Activated effector memory CD4-positive, alpha-beta T cell treated with Interleukin-2 at 50 U/mL for 16 hours (primary cell): ENCODE measurements at places on chromosomes 1 and 21.

- no peak for DNase-seq
Measured at GRCh38 chr1:207407655-207408260, 46.4 kb upstream of the CR2 start.

DNA sequence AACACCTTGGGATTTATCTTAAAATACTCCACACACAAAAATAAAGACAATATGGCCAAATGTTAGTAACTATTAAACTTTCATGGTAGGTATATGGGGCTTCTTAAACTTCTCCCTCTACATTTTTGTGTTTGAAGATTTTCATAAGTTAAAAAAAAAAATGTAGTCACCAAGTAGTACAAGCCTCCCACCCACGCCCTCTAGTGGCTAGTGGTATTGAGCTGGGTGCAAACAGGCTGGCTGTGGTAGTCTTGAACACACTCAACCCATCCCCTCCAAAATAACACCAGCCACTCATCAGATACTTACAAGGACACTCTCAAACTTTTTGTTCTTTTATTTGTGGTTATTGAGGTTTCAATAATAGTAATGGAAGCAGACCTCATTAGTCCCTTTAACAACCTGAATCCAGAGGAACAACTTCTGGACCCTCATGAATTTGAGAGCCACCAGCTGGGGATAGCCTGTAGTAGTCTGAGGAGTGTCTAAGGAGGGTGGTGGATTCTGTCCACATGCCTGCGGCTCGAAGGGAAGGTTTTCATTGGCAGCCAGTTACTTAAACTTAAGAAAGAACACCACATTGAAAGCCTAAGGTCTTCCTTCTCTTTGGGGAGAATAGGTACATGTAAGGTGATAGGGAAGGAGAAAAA lies 15.6 kb downstream of the RD3 start:
- peak; percentile 59 for DNase-seq

- DNase-seq, result no peak
Measured at GRCh38 chr1:91596474-91596873, 95.8 kb downstream of the CDC7 start.

DNA sequence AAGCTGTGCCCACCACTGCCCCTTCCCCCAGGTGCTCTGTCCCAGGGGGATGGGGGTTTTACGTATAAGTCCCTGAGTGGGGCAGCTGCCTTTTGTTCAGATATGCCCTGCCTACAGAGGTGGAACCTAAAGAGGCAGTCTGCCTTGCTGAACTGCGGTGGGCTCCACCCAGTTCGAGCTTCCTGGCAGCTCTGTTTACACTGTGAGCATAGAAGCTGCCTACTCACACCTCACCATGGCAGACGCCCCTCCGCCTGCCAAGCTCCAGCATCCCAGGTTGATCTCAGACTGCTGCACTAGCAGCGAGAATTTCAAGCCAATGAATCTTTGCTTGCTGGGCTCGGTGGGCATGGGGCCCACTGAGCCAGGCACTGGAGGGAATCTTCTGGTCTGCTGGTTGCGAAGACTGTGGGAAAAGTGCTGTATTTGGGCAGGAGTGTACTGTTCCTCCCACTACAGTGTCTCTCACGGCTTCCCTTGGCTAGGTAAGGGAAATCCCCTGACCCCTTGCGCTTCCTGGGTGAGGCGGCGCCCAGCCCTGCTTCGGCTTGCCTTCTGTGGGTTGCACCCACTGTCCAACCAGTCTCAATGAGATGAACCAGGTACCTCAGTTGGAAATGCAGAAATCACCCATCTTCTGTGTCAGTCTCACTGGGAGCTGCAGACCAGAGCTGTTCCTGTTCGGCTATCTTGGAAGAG lies 17.6 kb upstream of the RWDD3 start:
- DNase-seq, result no peak

GRCh38 chr1:56434025-56434424 lies 145.3 kb downstream of the PLPP3 start:
- no peak for DNase-seq

- DNase-seq, result no peak
Measured at GRCh38 chr1:11328444-11328843, 55.4 kb downstream of the UBIAD1 start.

DNA sequence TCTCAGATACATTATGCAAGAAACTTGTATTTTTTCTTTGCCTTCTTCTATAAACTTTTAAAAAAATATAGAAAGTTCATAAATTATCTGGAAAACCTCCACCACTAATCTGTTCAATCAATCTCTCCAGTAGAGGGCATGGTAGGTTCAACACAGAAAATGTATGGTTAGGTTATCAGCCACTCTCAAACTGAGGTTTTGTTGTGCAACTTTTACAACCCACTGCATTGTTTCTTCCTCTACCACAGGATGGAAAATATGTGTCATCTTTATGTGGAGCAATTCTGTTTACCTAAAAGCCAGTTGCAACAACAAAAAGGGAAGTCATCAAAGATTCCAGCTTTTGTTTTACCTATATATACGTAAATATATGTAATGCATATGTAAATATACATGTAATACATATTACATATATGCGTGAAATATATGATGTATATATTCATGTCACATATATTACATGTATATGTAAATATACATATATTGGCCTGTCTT lies 3.0 kb upstream of the RGS2 start:
- DNase-seq, result no peak

DNA sequence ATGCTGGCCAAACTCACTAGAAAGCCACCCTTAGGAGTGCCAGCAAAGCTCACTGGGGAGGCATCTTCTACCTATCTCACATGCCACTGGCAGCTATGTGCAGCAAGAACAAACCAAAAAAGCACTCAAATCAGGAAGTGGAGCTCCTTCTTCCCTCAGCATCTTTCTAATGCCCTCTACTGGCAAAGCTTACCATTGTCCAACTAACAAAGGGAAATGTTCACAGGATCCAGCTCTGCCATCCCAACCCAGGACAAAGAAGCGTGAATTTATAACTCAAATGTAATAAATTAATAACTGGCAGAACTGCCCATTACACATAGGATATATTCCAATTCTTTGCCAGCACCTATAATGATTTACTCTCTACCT lies 38.9 kb downstream of the LEPR start:
- no peak for DNase-seq

GRCh38 chr1:104768466-104768865 lies 1018.8 kb downstream of the AMY1C start:
- no peak for DNase-seq
